ENCODE measurements at places on chromosomes 1 and 21. TPM values are rescaled to one million over a fixed set of nuclear protein-coding genes. Genes with fewer than 3 reads are reported as not detected.

DMAP1 gene
- 35.6 TPM for total RNA-seq

SIM2 gene
- total RNA-seq: 14.6 TPM

SHC1 gene
- 67.9 TPM for total RNA-seq

CHIA gene
- total RNA-seq: not detected

DMBX1 gene
- total RNA-seq: not detected

KIAA1614 gene
- total RNA-seq: 10.2 TPM

PCP4 gene
- 1.5 TPM for total RNA-seq

NPHS2 gene
- not detected for total RNA-seq

XKR8 gene
- 6.9 TPM for total RNA-seq

ENO1 gene
- total RNA-seq: 373 TPM

TMEM82 gene
- not detected for total RNA-seq

NENF gene
- 78.7 TPM for total RNA-seq

KCNJ9 gene
- not detected for total RNA-seq

WNT3A gene
- total RNA-seq: 1.6 TPM

RCOR3 gene
- 57.0 TPM for total RNA-seq

GREM2 gene
- 7.2 TPM for total RNA-seq

ZNF683 gene
- total RNA-seq: not detected

LINGO4 gene
- total RNA-seq: 0.41 TPM

Measured in tongue (tissue), 3 donors.